ENCODE measurements at places on chromosomes 5 and 9.

- H3K4me1 ChIP-seq, result no peaks in the 10 kb centered on the region
- no peak overlapping the region for H3K4me3 ChIP-seq
- DNase-seq, result no peak
- H3K27ac ChIP-seq, result no peak overlapping the region
- no peaks in the 10 kb centered on the region for H3K36me3 ChIP-seq
Measured at GRCh38 chr9:137365552-137366444, 57.2 kb downstream of the EXD3 start.

DNA sequence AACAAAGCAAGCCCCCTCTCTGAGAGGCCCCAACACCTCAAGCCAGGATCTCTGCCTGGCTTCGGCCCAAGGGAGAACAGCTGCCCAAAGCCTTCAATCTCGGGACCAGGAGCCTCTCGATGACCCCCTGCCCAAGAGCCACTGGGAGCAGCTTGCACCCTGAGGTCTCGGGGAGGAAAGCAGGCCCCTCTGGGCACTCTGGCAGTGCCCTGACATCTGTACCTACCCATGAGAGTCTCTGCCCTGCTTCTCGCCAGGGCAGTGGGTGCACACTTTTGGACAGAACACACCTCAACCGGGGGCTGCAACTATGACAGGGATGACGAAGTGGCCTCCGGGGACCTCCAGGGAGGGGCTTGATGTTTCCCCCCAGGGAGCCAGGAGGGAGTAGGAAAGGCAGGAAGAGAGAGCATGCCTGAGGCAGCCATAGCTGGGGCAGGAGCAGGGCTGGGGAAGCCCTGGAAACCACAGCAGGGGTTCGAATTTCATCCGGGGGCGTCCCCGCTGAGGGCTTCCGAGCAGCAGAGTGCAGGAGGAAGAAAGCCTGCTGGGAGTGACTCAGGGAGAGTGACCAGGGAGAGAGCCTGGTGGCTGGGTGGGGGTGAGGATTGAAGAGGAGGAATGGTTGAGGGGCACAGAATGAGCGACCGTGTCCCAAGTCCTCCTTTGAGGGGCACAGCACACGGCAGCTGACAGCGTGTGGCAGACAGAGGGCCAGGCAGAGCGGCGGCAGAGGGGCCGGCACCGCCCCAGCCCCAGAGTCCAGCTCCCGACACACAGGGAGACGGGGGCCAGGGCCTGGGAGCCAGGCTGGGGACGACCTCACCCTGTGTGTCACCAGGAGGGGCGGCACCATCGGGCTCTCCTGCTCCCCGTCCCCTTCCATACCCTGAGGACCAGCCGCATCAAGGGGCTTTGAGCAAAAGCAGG, 1.8 kb downstream of the LPCAT1 start:
- no peak overlapping the region for H3K27ac ChIP-seq
- H3K4me3 ChIP-seq, result peak overlapping the region; percentile 84
- peaks cover 4% of the 10 kb centered on the region for H3K36me3 ChIP-seq
- no peaks in the 10 kb centered on the region for H3K27me3 ChIP-seq
- peaks cover 6% of the 10 kb centered on the region for H3K4me1 ChIP-seq

- H3K27ac ChIP-seq, result no peak overlapping the region
- no peak for DNase-seq
- no peaks in the 10 kb centered on the region for H3K4me1 ChIP-seq
- no peaks in the 10 kb centered on the region for H3K36me3 ChIP-seq
- H3K4me3 ChIP-seq, result no peak overlapping the region
Measured at GRCh38 chr5:33267801-33268200, 173.0 kb upstream of the TARS1 start.

GRCh38 chr5:14450742-14451141, 130.8 kb upstream of the OTULINL start:
- no peaks in the 10 kb centered on the region for H3K27me3 ChIP-seq
- no peak overlapping the region for H3K27ac ChIP-seq
- H3K4me3 ChIP-seq, result no peak overlapping the region
- H3K4me1 ChIP-seq, result peaks cover 1% of the 10 kb centered on the region

DNA sequence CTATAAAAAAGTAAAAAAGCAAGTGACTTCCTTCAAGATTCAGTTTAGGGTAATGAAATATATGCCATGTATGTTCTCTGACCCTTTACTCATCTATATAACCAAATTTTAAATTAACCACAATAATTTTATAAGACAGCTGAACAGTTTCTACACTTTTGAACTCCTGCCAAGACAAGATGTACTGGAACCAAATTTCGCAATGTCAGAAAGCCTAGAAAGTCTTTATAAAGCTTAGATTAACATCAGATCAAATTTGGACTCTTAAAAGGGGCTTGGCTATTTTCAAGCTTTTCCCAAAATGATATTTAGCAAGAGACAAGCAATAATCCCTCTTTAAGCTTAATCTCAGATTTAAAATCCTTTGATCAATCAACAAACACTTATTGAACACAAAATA, 362.6 kb downstream of the PTPRD start:
- no peaks in the 10 kb centered on the region for H3K4me1 ChIP-seq
- no peaks in the 10 kb centered on the region for H3K27me3 ChIP-seq
- no peak overlapping the region for H3K4me3 ChIP-seq
- no peak for DNase-seq
- no peak overlapping the region for H3K27ac ChIP-seq

DNA sequence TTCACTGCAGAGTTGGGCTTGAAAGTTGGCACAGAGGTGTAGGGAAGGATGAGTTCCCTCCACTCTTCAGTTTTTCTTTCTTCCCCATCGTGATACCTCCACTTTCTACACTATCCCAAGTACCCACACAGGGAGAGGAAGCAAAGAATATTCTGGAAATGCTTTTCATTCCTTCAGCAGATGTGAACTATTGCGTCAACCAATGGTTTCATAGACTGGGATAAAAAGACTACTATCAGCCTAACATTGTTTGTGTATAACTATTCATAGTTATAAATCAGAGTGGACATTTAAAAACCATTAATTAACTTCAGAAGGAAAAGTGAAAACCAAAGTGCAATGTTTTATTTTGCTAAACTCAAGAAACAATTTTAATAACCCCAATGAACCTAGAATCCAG, 63.6 kb upstream of the MAMDC2 start:
- H3K27ac ChIP-seq, result no peak overlapping the region
- H3K4me3 ChIP-seq, result no peak overlapping the region
- no peak for DNase-seq
- H3K27me3 ChIP-seq, result no peaks in the 10 kb centered on the region
- H3K36me3 ChIP-seq, result no peaks in the 10 kb centered on the region

GRCh38 chr5:17327048-17327625, 109.7 kb downstream of the BASP1 start:
- DNase-seq, result no peak
- H3K36me3 ChIP-seq, result no peaks in the 10 kb centered on the region
- H3K4me3 ChIP-seq, result no peak overlapping the region
- no peaks in the 10 kb centered on the region for H3K4me1 ChIP-seq
- H3K27ac ChIP-seq, result no peak overlapping the region

All from mesendoderm (in vitro differentiated cells).